A673 (cell line): ENCODE measurements at places on chromosomes 5 and 9. TPM values are rescaled to one million over a fixed set of nuclear protein-coding genes. Genes with fewer than 3 reads are reported as not detected.

GRCh38 chr5:162067655-162068411 is at the start of gene GABRG2:
Gene GABRG2 (plus strand): TSS chr5:162067773. CDS start chr5:162068000, 227 bp downstream.
- DNase-seq: peak; percentile 0

- DNase-seq: no peak
Measured at GRCh38 chr5:158807946-158808345, 291.8 kb downstream of the EBF1 start.

DNA sequence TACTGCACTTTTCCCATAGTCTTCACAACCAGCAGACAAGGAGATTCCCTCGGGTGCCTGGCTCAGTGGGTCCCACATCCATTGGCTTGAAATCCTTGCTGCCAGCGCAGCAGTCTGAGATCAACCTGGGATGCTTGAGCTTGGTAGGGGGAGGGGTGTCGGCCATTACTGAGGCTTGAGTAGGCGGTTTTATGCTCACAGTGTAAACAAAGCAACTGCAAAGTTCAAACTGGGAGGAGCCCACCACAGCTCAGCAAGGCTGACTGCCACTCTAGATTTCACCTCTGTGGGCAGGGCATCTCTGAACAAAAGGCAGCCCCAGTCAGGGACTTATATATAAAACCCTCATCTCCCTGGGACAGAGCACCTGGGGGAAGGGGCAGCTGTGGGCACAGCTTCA is 512.3 kb upstream of the MPDZ start:
- DNase-seq: no peak

DNA sequence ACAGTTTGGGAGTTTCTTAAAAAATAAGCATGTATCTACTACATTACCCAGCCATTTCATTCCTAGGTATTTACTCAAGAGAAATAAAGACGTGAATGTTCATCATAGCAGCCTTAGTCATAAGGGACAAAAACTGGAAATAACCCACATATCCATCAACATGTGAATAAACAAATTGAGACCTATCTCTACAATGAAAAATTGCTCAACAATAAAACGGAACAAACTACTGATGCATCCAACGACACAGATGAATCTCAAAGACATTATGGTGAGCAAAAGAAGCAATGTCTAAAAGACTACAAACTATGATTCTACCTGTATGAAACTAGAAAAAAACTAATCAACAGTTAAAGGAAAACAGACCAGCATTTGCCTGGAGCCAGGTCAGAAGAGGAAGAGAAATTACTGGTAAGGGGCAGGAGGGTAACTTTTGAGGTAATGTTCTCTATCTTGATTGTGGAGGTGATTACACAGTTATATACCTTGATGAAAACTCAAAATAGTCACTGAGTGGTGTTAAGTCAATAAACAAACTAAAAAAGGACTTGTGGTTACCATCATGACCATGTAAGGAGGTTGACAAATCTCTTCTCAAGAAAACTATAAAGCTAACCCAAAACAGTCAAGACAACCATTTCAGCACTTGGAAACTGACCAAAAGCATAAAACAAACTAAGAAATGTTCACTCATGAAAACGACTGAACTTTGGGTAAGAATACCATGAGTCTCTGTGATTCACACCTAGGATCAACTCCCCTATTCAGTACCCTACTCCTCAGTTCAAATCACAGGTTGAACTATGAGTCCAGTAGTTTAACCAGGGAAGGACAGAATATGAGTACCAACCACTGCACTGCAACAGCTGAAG is 10.4 kb downstream of the UIMC1 start:
- no peak for DNase-seq

DNA sequence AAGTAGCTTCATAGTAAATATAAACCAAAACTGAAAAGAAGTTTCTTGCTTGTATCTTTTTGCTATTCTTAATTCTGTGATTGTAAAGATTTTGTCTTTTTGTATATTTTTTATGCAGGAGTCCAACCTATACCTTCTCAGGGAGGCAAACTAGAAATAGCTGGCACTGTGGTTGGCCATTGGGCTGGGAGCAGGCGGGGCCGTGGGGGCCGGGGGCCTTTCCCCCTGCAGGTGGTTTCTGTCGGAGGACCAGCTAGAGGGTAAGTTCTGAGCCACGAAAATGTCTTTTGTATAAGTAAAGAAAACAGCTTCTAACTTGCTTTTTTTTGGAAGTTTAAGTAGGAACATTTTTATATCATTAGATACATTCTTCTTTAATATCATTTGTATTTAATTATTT is 15.4 kb upstream of the PHF2 start:
- DNase-seq: no peak

DNA sequence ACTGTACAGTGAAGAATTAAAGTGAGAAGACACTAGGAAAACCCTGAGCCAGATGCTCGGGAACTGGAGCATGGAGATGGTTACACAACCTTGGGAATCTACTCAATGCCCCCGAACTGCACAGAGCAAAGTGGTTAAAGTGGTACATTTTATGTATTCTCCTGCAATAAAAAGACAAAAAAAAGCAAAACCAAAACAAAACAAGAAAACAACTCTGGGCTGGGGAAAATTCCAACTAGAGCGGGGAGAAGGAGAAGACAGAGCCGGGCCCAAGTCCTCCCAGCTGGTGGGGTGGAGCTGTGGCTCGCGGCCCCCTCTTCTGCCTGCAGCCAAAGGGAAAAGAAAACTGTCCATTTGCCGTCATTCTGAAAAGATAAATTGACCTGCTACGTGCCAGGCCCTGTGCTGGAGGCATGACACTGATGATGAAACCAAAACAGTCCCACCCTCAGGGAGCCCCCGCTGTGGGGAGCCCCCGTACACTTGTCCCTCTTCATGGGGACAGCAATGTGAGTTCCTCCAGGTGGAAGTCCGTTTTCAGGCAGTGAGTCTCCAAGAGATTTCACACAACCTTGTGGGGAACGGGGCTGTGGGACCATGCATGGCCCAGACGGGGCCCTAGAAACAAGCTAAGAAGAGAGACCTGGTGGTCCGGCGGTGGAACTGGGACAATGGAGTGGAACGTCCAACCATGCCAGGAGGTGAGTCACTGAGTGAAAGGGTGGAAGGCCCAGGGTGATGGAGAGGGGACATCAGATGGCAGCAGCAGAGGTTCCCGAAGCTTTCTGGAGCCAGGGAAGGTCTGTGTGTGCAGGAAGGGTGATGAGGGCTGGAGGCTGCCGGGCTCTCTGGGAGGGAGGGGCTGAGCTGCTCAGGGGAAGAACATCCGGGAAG is 114.8 kb upstream of the COL5A1 start:
- no peak for DNase-seq

DNA sequence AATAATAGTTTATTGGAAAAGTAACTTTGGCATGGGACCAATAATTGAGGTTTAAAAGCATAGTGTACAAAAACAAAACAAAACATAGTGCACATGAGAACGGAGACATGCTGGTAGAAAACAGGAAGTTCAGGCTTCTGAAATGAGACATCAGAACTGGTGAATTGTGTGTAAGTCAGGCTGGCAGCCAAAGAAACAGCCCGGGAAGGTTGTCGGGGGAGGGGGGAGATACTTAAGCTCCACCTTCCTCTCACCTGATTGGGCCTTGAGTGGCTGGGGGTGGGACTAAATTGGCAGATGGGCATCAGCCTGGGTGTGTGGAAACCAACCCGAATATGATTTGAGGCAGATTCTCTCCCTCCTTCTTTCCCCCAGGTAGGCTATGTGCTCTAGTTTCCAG is 256.3 kb downstream of the SMARCA2 start:
- peak; percentile 60 for DNase-seq

DNA sequence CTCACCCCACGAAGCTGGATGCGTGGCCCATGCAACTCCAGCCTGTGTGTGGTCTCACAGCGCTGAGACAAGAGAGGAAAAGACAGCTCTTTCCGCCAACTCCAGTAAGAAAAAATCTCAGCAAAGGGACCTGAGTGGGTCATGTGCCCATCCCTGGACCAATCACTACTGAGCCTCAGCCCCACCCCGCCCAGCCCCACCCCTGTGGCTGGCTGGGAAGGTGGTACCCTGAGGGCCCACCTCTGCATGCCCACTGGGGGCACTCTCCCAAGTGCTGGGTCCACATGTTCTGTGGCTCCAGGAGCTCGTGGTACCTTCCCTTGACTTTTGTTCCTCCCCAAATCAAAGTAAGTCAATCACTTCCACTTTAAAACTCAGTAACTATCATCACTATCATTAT is 105.1 kb upstream of the SMIM23 start:
- DNase-seq: no peak

DNA sequence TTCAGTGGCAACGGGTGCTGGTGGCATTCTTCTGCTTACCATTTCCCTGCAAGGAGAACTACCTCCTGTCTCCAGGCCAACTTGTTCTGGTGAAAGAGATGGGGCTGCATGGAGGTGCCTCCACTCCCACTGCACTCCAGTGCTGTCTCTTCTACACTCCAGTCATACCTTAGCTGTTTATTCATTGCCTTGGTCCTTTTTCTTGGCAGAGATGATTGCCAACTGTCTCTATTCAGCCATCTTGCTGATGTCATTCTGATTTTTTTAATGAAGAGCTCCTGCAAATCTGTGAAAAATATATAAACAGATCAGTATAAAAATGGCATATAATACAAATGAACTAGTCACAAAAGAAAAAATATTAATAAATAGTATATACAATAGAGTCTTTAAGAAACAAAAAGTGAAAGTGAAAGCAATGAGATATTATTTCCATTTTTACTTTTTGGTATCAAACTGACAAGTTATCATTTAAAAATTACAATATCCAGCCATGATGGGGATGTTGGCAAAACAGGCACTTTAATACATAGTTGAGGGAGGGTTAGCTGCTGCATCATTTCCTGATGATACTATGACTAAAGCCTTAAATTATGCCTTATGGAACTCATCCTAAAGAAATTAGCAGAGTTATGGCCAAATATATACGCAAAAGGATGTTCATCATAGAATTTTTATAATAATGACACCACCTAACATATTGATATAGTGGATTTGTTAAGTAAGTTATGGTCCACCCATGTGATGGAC is 109.4 kb downstream of the CARTPT start:
- DNase-seq: no peak

DNA sequence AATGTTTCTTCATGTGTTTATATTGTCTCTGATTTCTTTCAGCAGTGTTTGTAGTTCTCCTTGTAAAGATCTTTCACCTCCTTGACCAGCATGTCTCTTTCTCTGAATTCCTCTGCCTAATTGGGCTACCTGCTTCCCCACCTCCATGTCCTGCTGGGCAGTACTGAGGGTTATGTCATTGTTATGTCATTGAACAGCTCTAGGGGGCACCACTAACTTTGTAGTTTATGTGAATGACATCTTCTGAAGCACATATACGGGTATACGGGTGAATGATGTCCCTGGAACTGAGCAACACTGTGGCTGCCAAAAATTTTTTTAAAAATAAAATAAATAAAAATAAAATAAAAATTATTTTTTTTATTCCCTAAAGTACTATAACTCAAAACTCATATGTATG is 16.9 kb upstream of the SNCAIP start:
- DNase-seq: peak; percentile 25

- DNase-seq: no peak
Measured at GRCh38 chr5:112735702-112736101, 2.0 kb upstream of the APC start.

The C9orf57 gene
- not detected in 2 replicates for total RNA-seq

The WDR70 gene
- total RNA-seq: 55.2 and 61.5 TPM in 2 replicates

The GPR21 gene
- 0.31 TPM in 1 of 2 replicates, not detected in the other for total RNA-seq

The LARP1 gene
- 257 and 269 TPM in 2 replicates for total RNA-seq

The ACO1 gene
- total RNA-seq: 40.0 and 41.7 TPM in 2 replicates
